Stomach (tissue), 19 donors: ENCODE measurements at places on chromosomes 2 and 18. TPM values are rescaled to one million over a fixed set of nuclear protein-coding genes. Genes with fewer than 3 reads are reported as not detected.

Gene RGPD6
- total RNA-seq, result 36.2 TPM

- no peak for DNase-seq
Measured at GRCh38 chr2:190582736-190583506, 48.4 kb upstream of the NEMP2 start.

GRCh38 chr2:238069021-238069709 is 8.4 kb downstream of the SCLY start:
- no peak for DNase-seq

Gene ACMSD
- total RNA-seq, result not detected

Gene DES
- total RNA-seq, result 1,078 TPM

DNA sequence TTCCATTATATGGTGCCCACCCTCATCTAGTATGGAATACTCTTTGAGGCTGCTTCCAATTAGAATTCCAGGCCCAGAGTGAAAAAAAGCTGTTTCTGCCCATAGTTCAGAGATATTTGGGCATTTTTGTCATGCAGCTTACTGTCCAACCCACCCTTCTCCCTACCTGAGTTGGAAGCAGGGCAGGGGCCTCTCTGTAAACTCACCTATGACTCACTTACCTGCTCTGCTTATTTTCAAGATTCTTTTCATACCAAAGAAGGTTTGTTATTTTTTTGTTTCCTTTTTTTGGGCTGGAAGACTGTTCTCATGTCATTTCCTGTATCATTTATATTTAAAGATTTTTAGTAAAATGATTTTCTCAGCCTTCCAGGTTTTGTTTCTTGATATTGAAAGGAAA is 38.4 kb upstream of the PPP1R1C start:
- DNase-seq, result no peak

DNA sequence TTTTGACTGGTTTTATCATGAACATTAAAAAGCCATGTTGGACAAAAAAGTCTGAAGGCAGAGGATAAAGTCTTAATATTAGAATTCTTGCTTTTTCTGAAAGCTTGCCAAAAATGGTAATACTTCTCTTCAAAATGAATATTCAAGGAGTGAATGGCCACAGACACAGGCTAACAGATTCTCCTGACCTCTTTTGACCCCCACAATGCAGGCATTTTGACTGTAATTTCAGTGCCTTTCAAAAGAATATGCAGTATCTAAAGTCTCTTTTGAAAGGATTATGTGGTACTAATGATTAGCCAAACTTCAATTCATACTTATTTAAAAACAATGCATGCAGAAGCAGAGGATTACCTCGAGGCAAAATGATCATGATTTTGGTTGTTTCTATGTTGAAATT is 557.8 kb upstream of the GCFC2 start:
- DNase-seq, result no peak

Gene STK11IP
- total RNA-seq, result 60.1 TPM

Gene REG3G
- total RNA-seq, result not detected

- no peak for DNase-seq
Measured at GRCh38 chr2:217091531-217091930, 231.7 kb upstream of the TNP1 start.

DNA sequence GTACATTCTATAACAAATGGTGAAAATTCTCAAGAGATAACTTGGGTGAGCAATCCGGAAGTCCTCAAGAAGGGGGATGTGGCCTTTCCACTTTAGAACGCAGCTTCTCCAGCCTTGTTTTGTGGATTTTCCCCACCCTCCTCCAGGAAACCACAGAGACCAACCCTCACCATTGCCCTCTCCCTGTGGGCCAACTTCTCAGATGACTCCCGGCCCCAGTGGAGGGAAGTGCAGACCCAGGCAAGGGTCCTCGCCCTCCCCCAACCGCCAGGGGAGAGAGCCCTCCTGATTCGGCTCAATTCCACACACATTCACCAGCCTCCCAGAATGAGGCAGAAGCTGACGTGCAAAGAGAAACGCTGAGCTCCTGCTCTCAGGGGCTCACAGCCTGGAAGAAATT is 277.2 kb downstream of the EIPR1 start:
- DNase-seq, result no peak

GRCh38 chr2:173922760-173923159 is 42.4 kb downstream of the SP3 start:
- no peak for DNase-seq

Gene SOX11
- total RNA-seq, result not detected

Gene GREB1L
- total RNA-seq, result 7.5 TPM
